Small intestine (tissue), 16 donors: ENCODE measurements at places on chromosomes 2 and 18.

DNA sequence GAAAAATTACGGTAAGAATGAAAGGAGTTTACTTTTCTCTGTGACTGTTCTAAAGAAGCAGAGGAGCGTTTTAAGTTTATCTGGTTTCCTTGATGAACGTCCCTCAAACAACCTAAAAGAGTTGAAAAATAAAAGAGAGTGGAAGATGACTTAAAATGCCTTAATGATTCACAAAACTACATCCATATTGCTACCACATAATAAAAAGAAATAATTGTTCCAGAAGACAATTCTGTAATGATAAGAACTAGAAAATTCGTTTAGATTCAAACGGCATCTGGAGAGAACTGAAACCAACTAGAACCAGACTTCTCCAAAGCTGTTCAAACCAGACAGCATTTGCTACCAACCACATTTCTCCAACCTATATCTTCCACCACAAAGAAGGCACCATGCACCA, 68.1 kb downstream of the TEKT4 start:
- no peak for DNase-seq

GRCh38 chr18:23992089-23992940, 22.2 kb upstream of the TTC39C start:
- no peak for DNase-seq

GRCh38 chr2:219533930-219534661, 9.5 kb downstream of the CHPF start:
- no peak for DNase-seq

DNA sequence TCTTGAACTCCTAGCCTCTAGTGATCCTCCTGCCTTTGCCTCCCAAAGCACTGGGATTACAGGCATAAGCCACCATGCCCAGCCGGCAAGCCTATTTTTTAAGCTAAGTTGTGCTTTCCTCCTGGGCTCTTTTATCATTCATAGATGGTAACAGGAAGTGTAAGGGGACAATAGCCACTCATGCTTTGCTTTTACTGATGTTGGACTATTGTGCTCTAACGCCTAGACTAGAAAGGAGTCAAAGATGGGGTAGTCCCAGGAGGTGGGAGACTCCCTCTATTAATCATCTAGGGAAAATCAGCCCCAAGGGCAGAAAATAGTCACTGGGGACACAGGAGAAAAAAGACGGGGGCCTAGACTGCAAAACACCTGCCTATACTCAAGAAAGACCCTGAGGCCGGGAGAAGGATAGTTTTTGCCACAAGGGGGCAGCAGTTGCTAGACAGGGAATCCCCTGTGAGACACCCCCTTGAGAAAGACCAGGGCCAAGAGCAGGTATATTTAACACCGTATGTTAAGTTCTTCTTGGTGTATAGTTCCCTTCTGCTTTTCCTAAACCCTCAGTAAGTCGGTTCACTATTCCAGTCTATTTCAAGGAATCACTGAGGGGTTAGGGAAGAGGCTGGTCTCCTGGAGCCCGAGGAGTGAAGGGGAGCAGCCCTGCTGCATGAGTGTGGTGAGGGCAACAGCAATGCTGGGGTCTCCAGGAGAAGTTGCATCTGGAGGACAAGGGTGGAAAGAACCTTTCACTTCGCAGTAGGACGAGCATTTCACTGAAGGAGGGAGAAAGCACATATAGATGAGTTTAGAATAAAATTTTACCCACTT, 2.1 kb upstream of the CXCR1 start:
- DNase-seq = peak; percentile 56

DNA sequence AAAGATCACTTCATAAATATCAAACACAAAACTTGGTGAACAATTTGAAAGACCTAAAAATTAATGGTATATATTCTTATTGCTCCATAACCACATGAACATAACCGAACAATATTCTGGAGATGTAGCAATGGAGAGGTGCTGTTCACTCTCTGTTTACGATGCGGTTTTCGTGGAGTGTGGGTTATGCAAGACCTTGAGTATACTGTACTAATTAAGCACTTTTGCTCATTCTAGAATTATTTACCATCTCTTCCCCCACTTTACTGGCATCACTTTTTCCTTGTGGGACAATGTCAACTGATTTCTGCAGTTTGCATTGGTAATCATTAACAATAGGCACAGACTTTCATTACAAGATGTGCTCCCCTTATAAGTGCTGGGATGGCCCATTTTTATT, 97.6 kb downstream of the RAPH1 start:
- DNase-seq = no peak

- peak; percentile 75 for DNase-seq
Measured at GRCh38 chr2:28419443-28420270, 27.0 kb downstream of the FOSL2 start.

DNA sequence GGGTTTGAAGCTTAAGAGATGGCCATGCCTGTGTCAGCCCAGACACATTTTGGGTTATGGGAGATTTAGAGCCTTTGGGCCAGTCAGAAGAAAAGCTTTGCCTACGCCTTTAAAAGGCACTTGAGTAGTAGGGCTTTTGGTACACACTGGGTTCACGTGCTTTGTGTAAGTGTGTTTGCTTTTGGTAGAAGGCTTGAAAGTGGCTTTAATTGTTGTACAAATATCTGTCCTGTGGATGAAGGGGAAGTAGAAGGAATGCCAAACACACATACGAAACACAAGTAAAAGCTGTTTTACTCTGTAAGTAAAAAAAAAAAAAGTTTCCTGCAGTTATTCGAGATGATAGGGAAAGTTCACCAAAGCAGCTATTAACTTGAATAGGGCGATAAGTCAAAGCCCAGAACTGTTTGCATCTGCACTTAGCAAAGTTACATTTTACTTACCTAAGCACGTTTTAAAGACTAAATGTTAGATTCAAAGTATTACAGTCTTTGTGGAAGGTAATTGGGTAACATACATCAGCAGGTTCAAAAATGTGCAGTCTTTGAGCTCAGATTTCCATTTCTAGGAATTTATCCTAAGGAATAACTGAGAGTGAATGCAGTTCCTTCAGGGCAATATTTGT, 75.4 kb downstream of the STK25 start:
- no peak for DNase-seq

DNA sequence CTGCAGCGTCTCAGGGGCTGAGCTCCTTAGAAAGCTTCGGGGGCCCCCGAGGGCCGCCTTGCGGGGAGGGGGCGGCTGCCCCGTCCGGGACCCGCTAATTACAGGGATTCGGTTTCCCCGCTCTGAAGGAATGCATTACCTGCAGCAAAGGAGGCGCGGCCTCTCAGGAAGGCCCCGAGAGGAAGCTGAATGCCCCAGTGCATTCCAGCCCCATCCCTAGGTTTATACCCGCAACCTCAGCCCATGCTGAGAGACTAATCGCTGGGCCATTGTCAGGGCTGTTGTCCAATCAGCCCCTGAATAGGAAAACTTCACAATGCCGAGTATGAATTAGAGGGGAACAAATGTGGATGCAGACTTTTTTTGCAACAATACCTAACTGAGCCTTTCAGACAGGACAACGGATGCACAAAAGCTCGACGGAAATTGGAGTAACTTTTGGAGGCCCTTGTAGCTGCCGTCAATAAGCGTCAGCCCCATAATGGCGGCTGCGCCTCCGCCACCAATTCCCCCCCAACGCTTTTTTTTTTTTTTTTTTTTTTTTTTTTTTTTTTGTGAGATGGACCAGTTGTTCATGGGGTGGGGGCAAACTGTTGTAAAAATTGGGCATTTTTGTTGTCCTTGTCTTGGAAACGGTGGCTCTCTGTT, 138.6 kb upstream of the SIX3 start:
- peak; percentile 36 for DNase-seq

DNA sequence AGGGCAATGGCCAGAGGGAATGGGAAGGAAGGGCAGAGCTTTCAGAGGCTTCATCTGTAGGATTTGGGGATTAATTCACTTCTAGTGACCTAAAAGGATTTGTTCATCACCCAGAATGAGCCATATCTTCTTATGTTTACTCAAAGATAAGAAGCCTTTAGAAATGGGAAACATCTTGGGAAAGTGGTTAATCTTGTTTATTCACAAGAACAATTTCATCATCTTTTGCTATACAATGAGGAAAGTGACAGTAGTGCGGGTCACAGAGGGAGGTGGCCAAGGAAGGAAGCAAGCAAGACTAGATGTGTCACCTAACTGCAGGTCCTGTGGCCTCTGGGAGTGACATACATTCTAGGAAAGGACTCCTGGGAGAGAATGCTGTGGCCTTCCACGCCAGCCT, 140.4 kb upstream of the ALPP start:
- no peak for DNase-seq

DNA sequence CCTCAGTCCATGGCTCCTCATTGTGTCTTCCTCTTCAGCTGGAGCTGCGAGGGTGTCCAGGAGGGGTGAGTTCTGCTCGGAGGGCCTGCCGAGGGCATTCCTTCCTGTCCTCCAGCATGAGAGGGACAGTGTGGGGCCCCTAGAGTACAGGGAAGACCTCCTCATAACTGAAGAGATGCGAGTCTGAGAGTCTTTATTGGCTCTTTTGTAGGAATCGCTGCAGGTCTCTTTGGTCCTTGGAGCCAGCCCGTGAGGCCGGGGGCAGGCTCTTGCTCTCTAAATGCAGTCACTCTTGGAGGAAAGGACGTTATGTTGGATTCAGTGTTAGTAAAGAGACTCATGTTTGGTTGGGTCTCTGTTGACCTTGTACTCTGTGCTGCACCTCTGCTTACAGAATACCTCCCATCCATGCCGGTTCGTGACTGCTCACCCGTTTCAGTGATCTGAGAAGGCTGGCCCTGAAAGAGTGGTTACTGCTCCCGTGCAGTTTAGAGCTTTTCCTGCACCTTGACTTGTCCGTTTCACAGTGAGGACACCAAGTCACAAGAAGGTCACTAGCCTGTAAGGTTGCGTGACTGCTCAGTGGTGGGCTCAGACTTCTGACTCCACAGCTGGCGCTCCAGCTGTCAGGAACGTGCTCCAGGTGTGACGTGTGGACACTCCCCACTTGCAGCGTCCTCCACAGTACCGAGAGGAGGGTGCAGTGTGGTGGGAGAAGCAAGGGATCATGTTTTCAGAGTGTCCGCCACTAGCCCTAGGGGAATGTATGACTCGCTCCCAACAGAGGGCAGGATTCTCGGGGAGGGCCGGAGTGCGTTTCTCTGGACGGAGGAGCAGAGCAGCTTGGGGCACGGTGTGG, 7.8 kb downstream of the ATG4B start:
- DNase-seq = no peak

DNA sequence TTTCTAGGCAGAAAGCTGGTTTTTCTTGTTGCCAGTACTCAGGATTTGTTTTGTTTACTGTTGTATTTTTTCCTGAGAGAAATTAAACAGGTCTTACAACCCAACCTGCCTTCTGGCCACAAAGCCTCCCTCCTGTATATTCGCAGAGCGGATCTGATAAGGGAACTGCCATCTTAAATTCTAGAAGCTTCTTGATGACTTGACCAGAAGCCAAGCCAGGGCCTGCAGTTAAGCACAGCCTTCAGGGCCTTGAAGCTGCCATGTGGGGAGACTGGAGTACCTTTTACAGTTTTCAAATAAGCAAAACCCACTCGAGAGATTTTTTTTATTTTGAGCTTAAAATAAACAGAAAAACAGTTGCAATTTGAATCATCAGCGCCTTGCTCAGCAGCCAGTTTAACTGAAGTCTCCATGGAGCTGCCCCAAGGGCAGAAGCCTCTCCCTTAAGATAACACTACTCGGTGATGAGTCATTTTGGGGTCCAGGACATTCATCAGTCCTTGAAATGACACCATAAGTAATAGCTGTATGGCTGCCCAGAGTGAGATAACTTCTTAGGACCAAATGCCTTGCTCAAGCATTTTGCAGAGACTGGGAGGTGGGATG, 51.5 kb upstream of the PHLPP1 start:
- no peak for DNase-seq

DNA sequence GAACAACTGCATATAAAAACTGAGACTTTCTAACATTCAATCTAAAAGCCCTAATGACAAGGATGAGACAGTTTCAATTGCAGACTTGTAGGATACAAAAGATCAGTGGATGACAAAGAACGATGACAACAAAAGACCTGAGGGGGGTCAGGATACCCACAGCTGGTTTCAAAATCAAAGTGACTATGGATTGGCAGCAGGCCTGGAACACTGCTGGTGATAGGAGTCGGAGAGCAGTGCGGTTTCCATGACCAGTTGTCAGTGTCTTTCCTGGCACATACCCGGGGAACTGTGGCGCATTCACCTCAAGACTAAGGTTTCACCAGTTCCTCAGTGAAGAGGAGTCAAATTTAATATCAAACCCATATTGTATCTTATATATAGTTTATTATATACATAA, 42.0 kb downstream of the EHD3 start:
- DNase-seq = no peak

- no peak for DNase-seq
Measured at GRCh38 chr2:140424471-140424870, 1644.3 kb upstream of the NXPH2 start.

GRCh38 chr18:62523631-62524439, 1.0 kb downstream of the ZCCHC2 start:
- DNase-seq = peak; percentile 83

DNA sequence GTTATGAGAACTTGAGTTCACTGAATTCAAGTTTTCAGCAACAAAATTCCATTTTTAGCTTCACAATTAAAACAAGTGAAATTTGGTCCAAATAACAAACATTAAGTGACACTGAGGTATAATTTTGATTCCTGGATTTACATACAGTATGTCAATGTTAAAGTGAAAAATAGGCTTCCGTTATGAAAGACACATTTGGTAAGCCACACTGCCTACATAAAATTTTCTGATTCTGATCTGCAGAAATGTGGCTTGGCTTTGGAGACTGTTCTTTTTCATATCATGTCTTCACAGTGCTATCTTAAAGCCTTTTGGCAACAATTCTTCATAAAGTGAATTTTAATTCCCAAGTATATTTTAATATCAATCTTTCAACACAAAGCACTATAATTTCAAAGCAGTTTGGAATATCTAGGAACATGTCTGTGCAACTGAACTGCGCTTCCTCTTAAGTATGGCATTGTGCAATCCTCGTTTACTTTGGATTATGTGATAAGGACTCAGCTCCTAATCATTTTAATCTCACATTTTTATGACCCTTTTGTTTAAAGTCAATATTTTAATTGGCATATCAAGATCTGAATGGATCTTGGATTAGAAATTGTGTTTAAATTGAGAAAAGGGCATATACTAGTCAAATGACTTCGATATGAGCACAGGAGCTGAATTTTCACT, 60.0 kb downstream of the RBMS1 start:
- DNase-seq = peak; percentile 45

GRCh38 chr18:398935-399630, 101.4 kb downstream of the COLEC12 start:
- DNase-seq = no peak

GRCh38 chr2:227471924-227472264, at the start of gene AGFG1:
TSS of gene AGFG1 (plus strand) at chr2:227472156. CDS start at chr2:227472422, 266 bp downstream.
- DNase-seq = peak; percentile 94

- DNase-seq = no peak
Measured at GRCh38 chr2:143139835-143140393, 10.7 kb downstream of the ARHGAP15 start.
